Forelimb muscle (tissue), 1 donor: ENCODE measurements at places on chromosomes 7 and 10. TPM values are rescaled to one million over a fixed set of nuclear protein-coding genes. Genes with fewer than 3 reads are reported as not detected.

The NIPSNAP2 gene
- 107 TPM for polyA plus RNA-seq

The STAG3 gene
- polyA plus RNA-seq: 21.2 TPM

The CALHM2 gene
- 14.4 TPM for polyA plus RNA-seq

The OR9A2 gene
- polyA plus RNA-seq: not detected

The PTPRZ1 gene
- polyA plus RNA-seq: 3.0 TPM

The SKIDA1 gene
- polyA plus RNA-seq: 2.1 TPM

GRCh38 chr10:69730251-69731156 lies 71.2 kb upstream of the COL13A1 start:
- no peak for DNase-seq

- DNase-seq: peak; percentile 9
Measured at GRCh38 chr7:133003052-133003910, 78.6 kb downstream of the CHCHD3 start.

- no peak for DNase-seq
Measured at GRCh38 chr10:77602231-77602912, 35.2 kb downstream of the KCNMA1 start.

DNA sequence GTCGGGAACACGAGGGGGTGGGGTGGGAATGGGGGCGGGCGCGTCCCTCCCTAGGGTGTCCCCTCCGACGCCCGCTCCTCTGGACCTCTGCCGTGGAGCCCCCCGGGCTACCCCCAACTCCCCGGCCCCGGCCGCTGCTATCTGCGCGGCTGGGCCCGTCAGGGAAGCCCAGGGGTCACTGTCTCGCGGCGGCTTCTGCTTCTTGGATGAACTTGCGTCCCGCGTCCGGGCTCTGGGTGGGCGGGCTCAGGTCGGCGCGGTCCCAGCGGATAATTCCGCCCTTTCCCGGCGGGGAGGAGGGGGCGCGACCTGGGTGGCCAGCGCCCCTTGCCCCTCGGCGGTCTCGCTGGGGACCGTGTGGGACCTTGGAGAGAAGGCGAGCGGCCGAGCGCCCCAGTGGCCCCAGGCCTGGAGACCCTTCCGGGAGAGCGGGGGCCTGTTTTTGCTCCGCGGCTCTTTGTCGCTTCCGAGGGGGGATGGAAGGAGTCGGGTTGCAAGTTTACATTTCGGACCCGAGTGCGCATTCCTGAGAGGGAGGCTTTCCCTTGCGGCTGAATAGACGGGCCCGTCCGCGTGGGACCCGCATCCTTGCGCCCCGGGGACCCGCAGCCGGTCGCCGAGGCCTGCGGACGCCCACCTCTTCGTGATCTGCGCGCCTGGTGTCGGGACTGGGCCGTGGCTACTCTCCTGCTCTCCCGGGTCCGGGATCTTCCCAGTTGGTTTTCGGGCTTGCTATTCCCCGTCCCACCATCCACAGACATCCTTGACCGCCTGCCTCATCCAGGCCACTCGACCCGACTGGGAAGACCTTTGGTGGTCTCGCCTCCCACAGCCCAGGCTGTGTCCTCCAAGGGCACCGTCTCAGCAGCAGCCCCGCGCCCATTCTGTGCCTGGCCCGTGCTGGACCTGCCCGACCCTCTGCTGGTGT lies 812 bp downstream of the DOCK1 start:
- no peak for DNase-seq

DNA sequence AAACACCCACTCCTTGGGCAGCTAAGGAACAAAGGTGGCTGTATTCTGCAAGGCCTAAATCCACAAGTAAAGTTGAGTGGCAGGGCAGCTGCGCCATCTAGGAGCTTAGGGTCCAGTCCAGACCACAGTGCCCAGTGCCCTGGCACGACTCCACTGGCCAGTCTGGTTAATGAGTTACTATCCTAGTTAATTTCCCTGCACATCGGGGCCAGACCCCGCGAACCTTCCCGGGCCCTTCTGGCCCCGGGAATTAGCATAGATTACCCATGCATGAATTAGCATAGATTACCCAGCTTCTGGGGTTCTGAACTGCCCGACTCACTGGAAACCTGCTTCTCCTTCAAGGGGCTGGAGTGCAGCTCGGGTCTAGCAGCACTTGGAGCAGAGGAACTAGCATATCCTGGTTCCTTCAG lies 3.2 kb upstream of the EMX2 start:
- no peak for DNase-seq

DNA sequence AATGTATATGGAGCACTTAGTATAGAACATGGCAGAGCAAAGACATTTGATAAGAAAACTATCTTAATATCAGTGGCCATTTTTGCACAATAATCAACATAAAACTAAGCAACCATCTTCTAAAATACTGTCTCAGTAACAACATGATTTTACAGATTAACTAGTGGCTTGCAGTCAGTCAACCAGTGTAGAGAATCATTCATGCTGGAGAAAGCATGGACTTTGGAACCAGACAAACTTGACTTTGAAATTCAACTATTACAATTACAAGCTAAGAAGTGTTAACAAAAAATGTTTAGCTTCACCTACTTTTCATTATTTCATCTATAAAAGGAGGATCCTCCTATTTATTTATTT lies 27.7 kb downstream of the CUBN start:
- DNase-seq: no peak

DNA sequence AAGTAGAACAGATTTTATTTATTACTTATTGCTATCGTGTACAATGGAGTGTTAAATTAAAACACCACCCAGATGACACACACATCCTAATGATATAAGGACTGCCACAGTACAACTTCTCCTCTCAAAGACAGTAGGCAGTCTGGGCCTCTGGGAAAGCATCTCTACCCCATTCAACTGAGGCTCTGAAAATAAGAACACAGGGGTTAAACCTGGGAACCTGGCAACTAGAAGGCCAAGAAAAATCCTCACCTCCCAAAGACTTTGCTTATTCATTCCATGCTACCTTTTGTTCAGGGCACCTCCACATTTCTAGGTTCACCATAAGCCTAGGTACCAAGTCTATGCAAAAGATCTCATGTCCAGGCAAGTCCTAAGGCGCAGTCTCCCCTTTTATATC lies 125.4 kb upstream of the FEZF1 start:
- DNase-seq: no peak

DNA sequence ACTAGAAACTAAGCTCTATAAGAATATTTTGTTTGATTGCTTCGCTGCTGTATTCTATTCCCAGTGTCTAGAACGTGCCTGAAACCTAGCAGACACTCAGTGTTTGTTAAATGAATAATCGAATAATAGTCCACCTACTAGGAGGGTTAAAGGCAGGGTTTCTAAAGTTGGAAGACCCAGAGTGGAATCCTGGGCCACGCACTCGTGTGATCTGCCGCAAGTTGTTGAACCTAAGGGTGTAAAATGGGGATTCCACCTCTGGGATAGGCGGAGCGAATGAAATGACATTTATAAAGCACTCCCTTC lies 702 bp upstream of the AGFG2 start:
- DNase-seq: no peak

DNA sequence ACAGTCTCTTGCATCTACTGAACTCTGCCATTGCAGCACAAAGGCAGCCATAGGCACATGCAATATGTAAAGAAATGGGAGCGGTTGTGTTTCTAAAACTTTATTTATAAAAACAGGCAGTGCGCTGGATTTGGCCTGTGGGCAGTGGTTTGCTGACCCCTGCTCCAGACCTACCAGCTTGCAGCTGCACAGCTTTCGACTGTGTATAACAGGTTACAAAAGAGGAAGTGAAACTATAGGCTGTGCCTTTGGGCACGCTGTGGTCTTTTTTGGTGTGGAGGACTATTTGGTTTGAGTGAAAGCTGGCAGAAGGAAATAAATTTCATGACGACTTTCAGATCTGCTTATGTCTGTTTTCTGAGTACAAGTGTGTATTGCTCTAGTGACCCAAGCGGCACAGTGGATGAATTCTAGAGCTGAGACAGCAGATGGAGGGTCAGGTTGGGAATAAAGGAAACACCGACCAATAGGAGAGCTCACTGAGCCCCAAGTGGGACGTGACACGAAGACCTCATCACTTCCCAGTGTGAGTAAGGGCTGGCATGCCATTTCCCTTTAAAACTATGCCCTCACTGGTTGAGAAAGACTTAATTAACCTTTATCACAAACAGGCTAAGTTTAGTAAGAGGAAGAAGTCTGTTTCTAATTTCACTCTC lies 152.7 kb downstream of the ANK3 start:
- peak; percentile 13 for DNase-seq

DNA sequence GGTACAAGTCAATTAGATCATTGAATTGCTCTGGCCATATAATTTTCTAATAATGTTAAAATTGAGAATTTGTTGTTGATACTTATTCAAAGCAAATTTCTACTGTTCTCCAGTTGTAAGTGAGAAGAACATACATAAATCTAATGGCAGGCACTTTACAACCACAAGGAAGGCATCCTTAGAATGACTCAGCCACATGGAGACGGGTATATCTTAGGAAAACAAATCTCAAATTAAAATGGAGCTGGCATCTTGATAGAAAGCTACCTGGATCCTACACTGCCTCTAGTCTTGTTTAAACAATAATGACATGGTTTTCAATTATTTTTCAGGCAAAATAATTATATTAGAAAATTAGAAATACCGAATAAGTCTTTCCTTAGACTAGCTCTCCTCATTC lies 1183.7 kb upstream of the SORCS1 start:
- DNase-seq: no peak

- DNase-seq: no peak
Measured at GRCh38 chr7:132138817-132139216, 437.5 kb downstream of the PLXNA4 start.

DNA sequence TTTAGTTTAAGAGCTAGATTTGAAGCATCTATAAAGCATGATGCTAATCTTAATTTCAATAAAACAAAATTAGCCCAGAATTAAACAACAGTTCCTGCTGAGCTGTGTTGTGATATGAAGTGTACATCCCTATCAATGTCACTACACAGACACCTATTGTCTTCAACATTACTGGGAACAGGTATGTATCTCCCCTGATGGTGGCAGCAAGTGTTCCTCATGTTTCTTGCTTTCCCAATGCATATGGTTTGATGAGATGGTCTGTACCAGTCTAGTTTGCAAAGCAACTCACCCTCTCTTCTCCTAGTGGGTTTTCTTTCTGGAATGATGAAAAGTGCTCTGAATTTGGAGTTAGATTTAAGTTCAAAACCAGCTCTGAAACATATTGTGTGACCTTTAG lies 38.1 kb downstream of the TSPAN12 start:
- DNase-seq: no peak

DNA sequence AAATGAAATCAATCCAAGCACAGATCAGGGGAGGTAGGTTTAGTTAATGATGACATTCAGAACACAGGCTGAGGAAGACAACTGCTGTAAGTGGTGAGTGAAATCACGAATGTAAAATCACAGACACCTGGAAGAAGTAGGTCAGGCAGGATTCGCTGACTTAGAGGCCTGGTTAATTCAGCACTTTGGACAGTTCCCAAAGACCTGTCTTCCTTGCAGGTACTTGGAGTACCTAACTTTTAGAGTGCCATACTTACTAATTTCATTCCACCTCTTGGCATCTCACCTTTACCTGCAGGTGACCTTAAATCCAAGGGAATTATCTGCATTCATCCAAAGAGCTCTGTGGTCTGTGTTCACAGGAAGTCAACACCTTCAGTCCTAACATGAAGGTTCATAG lies 822.3 kb downstream of the PHTF2 start:
- no peak for DNase-seq

DNA sequence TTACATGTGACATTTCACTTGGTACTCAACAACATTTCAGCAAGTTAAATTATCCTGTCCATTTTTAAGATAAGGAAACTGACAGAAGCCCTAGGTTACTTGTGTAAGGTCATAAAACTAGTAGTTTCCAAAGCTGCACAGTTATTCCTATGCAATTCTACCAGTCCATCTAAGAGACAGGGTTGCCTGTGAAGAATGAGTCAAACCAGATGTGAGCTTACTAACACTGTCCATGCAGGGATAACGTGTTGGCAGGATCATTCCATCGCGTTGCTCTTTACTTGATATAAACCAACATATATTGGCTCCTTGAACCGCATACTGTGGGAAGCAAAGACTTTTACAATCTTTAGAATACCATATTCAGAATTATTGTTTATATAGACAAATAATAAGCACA lies 280.9 kb upstream of the HGF start:
- no peak for DNase-seq

GRCh38 chr7:36390199-36391090 lies 783 bp downstream of the ANLN start:
- DNase-seq: no peak

DNA sequence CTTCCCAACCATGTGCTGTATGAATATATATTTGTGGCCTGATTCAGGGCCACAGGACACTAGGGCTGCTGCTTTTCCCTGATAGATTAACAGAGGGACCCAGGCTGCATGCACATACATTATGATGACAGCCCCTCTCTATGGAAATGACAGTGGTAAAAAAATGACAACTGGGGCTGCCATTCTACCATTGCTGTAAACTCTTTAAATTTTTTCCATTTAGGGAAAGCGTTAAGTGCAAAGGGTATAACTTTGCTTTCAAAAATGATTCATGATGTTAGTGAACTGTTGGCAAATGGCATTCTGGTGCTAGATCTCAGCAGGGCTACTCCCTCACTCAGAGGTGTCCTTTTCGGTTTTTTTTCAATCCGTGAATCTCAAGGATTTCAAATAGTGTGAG lies 4.2 kb downstream of the CTBP2 start:
- no peak for DNase-seq

- no peak for DNase-seq
Measured at GRCh38 chr10:83489161-83489560, 650.1 kb upstream of the GHITM start.

DNA sequence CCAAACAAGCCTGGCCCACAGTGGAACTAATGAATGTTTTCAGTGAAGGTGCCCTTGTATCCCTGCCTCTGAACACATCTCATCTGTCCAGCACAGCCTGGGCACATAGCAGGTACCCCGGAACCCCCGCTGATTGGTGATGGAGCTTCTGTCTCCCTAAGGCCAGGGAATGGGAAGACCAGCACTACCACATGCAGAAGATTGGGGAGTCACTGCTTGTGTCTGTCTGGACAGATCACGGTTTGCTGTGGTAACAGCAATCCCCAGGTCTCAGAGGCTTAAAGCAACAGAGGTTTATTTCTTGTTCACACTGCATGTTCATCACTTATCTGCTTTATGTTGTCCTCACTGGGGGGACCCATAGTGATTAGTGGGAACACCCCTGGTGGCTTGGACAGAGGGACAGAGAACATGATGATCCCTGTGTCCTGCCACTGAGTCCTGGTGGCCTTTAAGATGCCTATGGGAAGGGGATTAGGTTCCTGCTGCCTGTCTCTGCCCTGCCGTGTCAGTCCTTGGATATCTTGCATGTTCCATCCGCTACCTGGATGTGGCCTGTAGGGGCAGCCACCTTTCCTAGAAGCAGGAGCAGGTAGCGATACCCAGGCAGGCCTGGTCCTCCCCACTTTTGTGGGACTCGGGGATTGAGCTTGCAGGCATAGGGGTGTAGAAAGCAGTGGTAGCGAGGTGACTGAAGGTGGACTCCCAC lies 3.6 kb downstream of the TSPAN14 start:
- DNase-seq: no peak

DNA sequence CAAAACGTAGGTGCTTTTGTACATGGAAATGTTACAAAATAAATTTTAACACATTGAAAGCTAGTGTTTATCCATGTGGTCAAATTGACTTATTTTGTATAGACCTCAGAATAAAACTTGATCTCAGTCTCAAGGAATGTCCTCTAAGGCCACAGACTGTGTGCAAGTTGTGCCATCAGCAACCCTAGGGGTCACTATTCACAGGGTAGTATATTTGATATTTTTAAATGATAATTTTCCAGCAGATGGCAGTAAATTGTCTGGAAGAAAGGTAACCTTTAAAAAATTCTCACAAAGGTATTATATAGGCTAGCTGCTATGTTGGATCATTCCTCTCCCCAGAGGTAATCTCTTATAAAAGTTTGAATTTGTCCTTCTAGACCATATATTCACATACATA lies 12.9 kb upstream of the SNX10 start:
- DNase-seq: no peak
